ENCODE measurements at places on chromosomes 7 and 10.

DNA sequence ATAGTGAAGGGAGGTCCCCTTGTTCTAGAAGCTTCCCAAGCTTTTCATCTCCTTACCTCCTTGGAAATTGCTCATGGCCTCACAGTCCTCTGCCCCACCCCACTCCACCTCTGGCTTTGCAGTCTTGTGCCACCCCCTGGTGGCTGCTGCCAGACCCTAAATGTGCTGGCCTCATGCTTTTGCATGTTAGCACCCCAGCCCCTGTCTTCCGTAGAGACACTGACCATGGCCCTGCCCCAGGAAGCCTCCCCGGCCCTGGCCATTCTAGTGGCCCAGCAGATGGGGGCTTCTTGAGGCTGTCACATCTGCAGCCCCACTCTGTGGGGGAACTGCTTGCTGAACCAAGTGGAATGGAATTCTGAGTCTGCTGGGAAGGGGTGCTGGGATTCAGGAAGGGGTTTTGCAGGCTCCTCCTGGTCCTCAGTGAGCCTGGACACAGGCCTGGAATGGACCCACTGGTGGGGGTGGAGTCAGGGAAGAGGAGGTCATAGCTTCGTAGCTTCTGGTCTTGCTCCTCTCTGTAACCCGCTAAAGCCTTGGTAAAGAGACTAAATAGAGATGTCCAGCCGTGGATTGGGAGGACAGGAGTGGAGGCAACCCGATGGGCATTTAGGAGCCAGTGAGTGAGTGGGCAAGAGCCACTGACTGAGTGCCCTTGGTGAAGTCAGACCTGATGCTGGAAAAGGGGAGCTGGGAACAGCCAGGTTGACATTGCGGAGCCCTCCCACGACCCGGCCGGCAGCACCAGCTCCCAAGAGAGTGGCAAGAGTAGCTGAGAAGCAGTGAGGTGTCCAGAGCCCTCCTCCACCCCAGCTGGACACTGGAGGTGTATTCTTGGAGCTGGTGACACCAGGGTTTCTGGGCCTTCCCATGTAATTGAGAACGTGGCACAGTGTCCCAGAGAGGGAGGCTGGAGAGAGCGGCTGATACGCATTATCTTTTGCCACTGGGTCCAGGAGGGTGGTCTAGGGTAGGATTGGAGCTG is 20.9 kb downstream of the RAMP3 start:
- no peak overlapping the region for H3K27ac ChIP-seq
- H3K4me1 ChIP-seq: no peaks in the 10 kb centered on the region
- peaks cover 41% of the 10 kb centered on the region for H3K27me3 ChIP-seq
- no peak overlapping the region for H3K4me3 ChIP-seq
- DNase-seq: no peak

GRCh38 chr10:56135828-56136227 is 225.2 kb downstream of the ZWINT start:
- no peak overlapping the region for H3K27ac ChIP-seq
- no peaks in the 10 kb centered on the region for H3K36me3 ChIP-seq
- H3K27me3 ChIP-seq: no peaks in the 10 kb centered on the region
- DNase-seq: no peak

- no peak overlapping the region for H3K27ac ChIP-seq
- H3K36me3 ChIP-seq: no peaks in the 10 kb centered on the region
- H3K4me3 ChIP-seq: no peak overlapping the region
- peaks cover 1% of the 10 kb centered on the region for H3K4me1 ChIP-seq
- no peak for DNase-seq
Observed at GRCh38 chr10:64508029-64508661, 986.9 kb downstream of the REEP3 start.

GRCh38 chr7:33251301-33251700 is 121.9 kb downstream of the BBS9 start:
- peaks cover 2% of the 10 kb centered on the region for H3K36me3 ChIP-seq
- no peak for DNase-seq
- peaks cover 20% of the 10 kb centered on the region for H3K4me1 ChIP-seq
- H3K27ac ChIP-seq: no peak overlapping the region

DNA sequence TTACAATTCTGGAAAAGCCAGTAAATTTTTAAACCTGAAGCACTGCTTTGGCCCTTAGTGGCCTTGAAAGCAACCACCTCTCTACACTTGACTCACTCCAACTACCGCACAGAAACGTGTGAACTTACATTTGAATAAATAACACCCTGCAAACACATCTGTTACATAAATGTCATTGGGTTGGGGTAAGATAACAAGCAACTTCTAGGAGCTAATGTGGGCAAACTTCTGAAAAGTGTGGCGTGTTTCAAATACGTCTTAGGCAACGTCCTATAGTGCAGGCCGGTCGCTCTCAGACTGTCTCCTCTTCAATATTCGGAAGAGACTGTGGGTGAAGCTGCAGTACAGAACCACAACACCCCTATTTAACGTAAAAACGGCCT is 474 bp downstream of the ORC5 start:
- H3K36me3 ChIP-seq: peaks cover 5% of the 10 kb centered on the region
- peak overlapping the region; percentile 92 for H3K4me3 ChIP-seq
- no peak for DNase-seq
- H3K4me1 ChIP-seq: peaks cover 21% of the 10 kb centered on the region
- H3K27me3 ChIP-seq: peaks cover 7% of the 10 kb centered on the region
- H3K27ac ChIP-seq: peak overlapping the region; percentile 93

GRCh38 chr7:32088451-32088881 is 18.3 kb upstream of the PDE1C start:
- H3K4me1 ChIP-seq: no peaks in the 10 kb centered on the region
- no peak overlapping the region for H3K4me3 ChIP-seq
- H3K36me3 ChIP-seq: no peaks in the 10 kb centered on the region
- H3K27ac ChIP-seq: no peak overlapping the region

DNA sequence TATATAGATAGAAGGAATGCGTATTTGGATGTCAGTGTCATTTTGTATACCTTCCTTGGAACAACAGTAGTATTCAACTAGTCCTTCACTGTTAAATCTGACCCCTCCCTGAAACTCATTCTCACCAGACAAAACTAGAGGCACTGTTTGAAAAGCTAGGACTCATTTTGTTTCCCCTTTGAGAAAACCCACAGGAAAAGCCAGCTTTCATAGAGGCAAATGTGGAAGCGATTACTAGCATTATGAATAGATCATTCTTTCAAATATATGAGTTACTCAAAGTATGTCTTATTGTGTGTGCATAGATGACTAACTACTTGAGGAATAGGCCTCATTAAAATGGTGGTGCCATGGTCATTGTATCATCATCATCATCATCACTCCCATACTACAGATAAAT is 1.9 kb upstream of the ASB15 start:
- H3K36me3 ChIP-seq: no peaks in the 10 kb centered on the region
- no peak for DNase-seq
- H3K27ac ChIP-seq: no peak overlapping the region
- no peaks in the 10 kb centered on the region for H3K27me3 ChIP-seq
- H3K4me1 ChIP-seq: peaks cover 13% of the 10 kb centered on the region

- no peak for DNase-seq
- H3K4me3 ChIP-seq: no peak overlapping the region
- H3K27me3 ChIP-seq: peaks cover 5% of the 10 kb centered on the region
- H3K27ac ChIP-seq: no peak overlapping the region
- H3K36me3 ChIP-seq: no peaks in the 10 kb centered on the region
Observed at GRCh38 chr10:1874533-1874932, 137.2 kb upstream of the ADARB2 start.

GRCh38 chr10:36591436-36591835 is 534.0 kb upstream of the ANKRD30A start:
- no peaks in the 10 kb centered on the region for H3K4me1 ChIP-seq
- no peak overlapping the region for H3K4me3 ChIP-seq
- no peaks in the 10 kb centered on the region for H3K36me3 ChIP-seq
- H3K27me3 ChIP-seq: no peaks in the 10 kb centered on the region
- H3K27ac ChIP-seq: no peak overlapping the region

DNA sequence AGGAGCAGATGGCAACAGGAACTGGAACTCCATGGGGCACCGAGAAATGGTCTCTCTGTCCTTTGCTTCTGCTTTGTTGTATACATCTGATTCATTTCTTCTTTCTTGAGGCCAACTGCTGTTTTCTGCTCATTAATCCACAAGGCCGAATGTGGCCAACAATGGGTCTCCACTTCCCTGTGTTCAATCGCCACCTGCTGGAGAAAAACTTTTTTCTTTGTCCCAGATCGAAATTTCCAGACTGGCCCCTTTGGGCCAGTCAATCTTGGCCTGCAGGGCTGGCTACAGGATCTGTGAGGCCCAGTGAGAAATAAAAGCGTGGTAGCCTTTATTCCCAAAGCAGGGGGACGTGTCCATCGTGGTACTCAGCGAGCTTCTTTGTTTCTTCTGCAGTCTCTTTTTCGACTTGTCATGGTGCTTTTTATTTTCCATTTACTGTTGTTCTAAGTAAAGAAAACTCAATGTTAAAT is 58.8 kb downstream of the PARP12 start:
- H3K27ac ChIP-seq: no peak overlapping the region
- no peaks in the 10 kb centered on the region for H3K4me1 ChIP-seq
- peaks cover 4% of the 10 kb centered on the region for H3K27me3 ChIP-seq
- no peak for DNase-seq

- DNase-seq: no peak
- no peaks in the 10 kb centered on the region for H3K36me3 ChIP-seq
- H3K27me3 ChIP-seq: no peaks in the 10 kb centered on the region
- peaks cover 4% of the 10 kb centered on the region for H3K4me1 ChIP-seq
- no peak overlapping the region for H3K27ac ChIP-seq
Observed at GRCh38 chr10:8418631-8419030, 364.1 kb downstream of the GATA3 start.

DNA sequence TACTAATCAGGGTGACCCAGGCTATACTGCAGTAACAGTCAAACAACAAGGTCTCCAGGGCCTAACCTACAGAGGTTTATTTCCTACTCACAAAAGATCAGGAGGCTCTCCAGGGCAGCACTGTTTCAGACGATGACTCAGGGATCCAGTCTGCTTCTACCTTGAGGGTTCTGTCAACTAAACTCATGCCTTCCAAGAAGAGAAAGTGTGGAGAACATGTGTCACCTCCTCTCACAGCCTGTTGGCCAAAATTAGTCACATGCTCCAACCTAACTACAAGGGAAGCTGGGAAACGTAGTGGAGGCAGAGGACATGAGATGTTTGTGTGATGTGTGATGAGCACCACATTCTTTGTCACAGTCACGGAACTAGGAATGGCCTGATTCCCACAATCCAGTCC is 14.7 kb upstream of the INA start:
- peaks cover 32% of the 10 kb centered on the region for H3K27me3 ChIP-seq
- no peak overlapping the region for H3K4me3 ChIP-seq
- H3K36me3 ChIP-seq: no peaks in the 10 kb centered on the region
- no peak for DNase-seq
- no peaks in the 10 kb centered on the region for H3K4me1 ChIP-seq

DNA sequence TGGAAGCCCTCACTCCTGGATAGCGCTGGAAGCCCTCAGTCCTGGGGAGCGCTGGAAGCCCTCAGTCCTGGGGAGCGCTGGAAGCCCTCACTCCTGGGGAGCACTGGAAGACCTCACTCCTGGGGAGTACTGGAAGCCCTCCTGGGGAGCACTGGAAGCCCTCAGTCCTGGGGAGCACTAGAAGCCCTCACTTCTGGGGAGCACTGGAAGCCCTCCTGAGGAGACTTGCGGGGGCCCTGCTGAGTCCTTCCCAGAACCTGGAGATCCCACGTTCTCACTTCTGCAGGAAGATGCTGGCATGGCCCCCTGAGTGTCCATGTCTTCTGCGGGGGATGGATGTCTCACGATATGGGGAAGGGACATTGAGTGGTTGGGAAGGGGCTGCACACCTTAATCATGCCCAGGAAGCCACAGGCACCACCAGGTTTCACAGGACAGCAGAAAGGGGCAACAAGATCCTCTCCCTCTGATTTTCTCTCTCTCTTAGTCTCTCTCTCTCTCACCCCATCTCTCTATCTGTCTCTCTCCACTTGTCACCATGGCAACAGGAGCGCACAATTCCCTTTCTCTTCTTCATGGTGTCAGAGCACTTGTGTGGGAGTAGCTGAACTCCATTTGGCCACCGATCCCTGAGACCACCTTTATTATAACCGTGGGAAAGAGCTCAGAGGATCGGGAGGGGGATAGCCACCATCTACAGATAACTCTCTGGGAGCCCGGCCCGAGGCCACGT is 267.0 kb downstream of the TCERG1L start:
- no peaks in the 10 kb centered on the region for H3K36me3 ChIP-seq
- H3K27me3 ChIP-seq: peaks cover 44% of the 10 kb centered on the region
- no peak overlapping the region for H3K27ac ChIP-seq
- no peak for DNase-seq
- H3K4me3 ChIP-seq: no peak overlapping the region
- no peaks in the 10 kb centered on the region for H3K4me1 ChIP-seq

- H3K27ac ChIP-seq: no peak overlapping the region
- peaks cover 6% of the 10 kb centered on the region for H3K36me3 ChIP-seq
- DNase-seq: no peak
- no peak overlapping the region for H3K4me3 ChIP-seq
- no peaks in the 10 kb centered on the region for H3K4me1 ChIP-seq
Observed at GRCh38 chr7:22647451-22648257, 79.3 kb upstream of the IL6 start.

DNA sequence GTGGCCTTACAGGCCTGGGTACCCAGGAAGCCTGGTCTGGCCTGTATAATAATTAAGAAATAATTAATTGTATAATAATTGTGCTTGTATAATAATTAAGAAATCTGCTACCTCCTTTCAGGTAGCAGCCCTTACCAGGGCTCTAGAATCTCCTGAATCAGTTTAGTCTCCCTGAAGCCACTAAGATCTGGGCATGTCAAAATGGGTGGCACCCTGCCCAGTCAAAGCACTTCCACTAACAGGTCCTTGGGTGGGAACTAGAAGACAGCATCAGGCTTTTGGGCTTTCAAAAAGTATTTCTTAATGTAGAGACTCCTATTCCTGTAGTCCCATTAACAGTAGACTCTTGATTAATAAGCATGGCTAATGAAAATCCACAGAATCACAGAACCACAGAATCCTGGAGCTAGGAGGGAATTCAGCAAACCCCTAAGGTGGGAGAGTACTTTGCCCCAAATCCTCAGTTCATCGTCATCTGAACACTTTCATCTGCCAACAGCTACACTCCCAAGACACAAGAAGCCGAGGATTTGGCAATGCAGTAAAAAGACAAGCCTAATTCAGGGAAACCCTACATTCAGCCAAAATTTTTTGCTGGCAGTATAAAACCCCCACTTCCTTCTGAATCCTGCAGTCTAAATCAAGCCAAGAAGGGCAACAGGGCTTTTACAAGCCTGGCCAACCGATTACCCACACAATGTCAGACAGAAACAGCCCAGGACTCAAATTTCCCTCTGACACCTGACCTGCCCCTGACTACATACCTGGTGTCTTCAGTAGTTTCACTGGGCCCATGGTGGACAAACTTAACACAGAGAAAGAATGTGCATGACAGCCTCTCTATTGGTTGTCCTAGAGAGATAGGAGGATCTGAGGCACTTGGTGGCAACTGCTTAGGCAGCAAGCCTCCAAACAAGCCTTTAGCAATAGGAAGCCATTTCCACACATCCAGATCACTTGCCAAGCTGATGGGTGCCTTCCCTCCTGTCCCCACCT is 5.9 kb upstream of the IL6 start:
- H3K36me3 ChIP-seq: no peaks in the 10 kb centered on the region
- H3K27ac ChIP-seq: no peak overlapping the region
- H3K27me3 ChIP-seq: no peaks in the 10 kb centered on the region
- DNase-seq: no peak
- peaks cover 32% of the 10 kb centered on the region for H3K4me1 ChIP-seq

Data from mesothelial cell of epicardium (in vitro differentiated cells).